ENCODE measurements at places on chromosomes 16 and 17. TPM values are rescaled to one million over a fixed set of nuclear protein-coding genes. Genes with fewer than 3 reads are reported as not detected.

GRCh38 chr16:53769787-53770186, 65.8 kb downstream of the FTO start:
- peaks cover 74% of the 10 kb centered on the region for H3K4me1 ChIP-seq
- no peak overlapping the region for H3K27ac ChIP-seq
- H3K36me3 ChIP-seq: no peaks in the 10 kb centered on the region

Gene MRC2
- 22.8 TPM for total RNA-seq

- peak; percentile 60 for DNase-seq
- no peak overlapping the region for H3K27ac ChIP-seq
- peaks cover 11% of the 10 kb centered on the region for H3K4me1 ChIP-seq
- H3K36me3 ChIP-seq: no peaks in the 10 kb centered on the region
Measured at GRCh38 chr17:49249292-49249794, 18.8 kb upstream of the PHOSPHO1 start.

Gene VTN
- 40.4 TPM for total RNA-seq

- H3K27ac ChIP-seq: no peak overlapping the region
- no peaks in the 10 kb centered on the region for H3K36me3 ChIP-seq
- no peaks in the 10 kb centered on the region for H3K27me3 ChIP-seq
- no peaks in the 10 kb centered on the region for H3K4me1 ChIP-seq
- H3K4me3 ChIP-seq: no peak overlapping the region
Measured at GRCh38 chr16:72434159-72434558, 262.2 kb upstream of the PMFBP1 start.

DNA sequence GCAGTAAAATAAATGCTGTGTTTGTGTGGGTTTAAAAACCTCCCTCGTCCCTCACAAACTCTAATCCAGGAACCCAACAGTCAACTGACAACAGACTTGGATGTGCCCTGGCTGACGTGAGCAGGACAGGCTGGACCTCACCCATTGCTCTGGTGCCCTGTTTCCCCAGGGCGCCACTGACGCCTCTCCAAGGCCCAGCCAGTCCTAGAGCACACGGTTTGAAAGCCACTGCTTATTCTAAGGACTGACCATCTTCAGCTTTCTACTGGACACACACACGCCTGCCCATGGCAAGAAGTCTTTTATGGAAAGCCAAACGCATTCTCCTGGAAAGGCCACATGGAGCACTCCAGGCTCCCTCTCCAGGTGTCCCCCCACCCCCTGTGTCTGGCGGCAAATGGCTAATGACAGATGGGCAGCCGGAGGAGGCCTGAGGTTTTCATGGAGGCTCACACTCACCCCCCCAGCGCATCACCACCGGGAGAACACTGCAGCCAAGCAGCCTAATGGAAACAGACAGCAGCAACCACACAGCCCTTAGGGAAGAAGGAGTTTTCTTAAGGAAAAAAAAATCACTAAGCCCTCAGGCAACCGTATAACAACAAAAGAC, 319.2 kb downstream of the SOX9 start:
- no peak overlapping the region for H3K27ac ChIP-seq
- no peaks in the 10 kb centered on the region for H3K4me1 ChIP-seq
- peaks cover 32% of the 10 kb centered on the region for H3K27me3 ChIP-seq
- H3K4me3 ChIP-seq: no peak overlapping the region

DNA sequence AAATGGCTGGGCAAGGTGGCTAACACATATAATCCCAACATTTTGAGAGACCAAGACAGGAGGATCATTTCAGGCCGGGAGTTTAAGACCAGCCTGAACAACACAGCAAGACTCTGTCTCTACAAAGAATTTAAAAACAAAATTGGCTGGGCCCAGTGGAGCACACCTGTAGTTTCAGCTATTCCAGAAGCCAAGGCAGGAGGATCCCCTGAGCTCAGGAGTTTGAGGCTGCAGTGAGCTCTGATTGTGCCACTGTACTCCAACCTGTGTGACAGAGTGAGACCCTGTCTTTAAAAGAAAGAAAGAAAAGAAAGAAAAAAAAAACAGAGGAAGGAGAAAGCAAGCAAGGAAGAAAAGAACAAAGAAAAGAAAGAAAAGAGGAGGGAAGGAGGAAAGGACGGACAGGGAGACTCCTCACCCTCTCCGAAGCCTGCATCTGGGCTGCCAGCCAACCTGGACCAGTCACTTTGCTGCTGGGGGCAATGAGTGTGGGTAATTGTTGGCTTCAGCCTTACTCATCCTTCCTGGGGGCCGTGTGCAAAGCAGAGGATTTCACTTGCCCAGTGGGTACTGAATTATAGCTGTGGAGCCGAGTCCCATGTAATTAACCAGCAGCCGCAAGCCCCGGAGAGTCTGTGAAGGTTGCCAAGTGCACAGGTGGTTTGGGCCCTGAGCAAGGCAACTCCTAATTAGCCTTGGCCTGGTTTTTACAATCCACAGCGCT, 6.7 kb upstream of the MT4 start:
- no peak for DNase-seq
- H3K27ac ChIP-seq: no peak overlapping the region
- peaks cover 33% of the 10 kb centered on the region for H3K27me3 ChIP-seq

- peak overlapping the region; percentile 63 for H3K4me3 ChIP-seq
- H3K27ac ChIP-seq: peak overlapping the region; percentile 60
- H3K36me3 ChIP-seq: no peaks in the 10 kb centered on the region
- H3K4me1 ChIP-seq: peaks cover 38% of the 10 kb centered on the region
- H3K27me3 ChIP-seq: peaks cover 100% of the 10 kb centered on the region
- DNase-seq: no peak
Measured at GRCh38 chr17:48596735-48597527, 3.4 kb upstream of the HOXB5 start.
